Omental fat pad (tissue), 4 donors: ENCODE measurements at places on chromosomes 2 and 18.

GRCh38 chr2:169759987-169760386, 26.4 kb downstream of the KLHL23 start:
- no peak for DNase-seq

DNA sequence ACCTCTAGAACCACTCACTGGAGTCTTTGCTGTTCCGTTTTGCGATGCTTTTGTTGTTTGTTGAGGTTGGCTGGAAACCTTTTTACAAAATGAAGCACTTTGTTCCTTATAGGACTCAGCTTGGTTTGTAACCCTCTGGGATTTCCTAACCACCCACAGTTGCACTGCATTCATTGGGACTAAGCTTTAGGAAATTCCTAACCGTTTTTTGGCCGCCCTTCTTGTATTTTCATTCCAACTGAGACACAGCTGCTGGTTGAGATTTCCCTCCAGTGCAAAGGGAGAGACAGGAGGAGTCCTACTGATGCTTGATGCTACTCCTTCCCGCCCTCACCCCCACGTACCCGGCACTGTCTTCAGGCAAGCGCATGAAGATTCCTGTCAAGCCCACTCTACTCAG, 6.1 kb upstream of the DIPK1C start:
- no peak for DNase-seq

DNA sequence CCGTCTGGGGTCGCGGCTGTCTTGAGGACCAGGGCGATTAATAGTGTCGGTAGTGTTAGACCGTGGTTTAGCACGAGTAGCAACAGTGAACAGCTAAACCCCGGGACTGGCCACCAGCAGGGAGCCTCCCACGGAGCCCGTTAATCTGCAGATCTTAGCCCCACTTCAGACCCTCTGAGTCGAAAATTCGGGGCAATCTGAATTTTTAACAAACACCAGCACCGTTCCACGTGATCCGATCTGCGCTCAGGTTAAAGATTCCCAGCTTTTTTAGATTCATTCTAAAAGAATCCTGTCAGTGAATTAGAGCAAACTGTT, 479 bp upstream of the ATP5F1A start:
- no peak for DNase-seq

GRCh38 chr2:181165199-181165868, 184.9 kb downstream of the UBE2E3 start:
- no peak for DNase-seq

GRCh38 chr18:76980663-76981395, 151.8 kb downstream of the MBP start:
- DNase-seq: no peak

DNA sequence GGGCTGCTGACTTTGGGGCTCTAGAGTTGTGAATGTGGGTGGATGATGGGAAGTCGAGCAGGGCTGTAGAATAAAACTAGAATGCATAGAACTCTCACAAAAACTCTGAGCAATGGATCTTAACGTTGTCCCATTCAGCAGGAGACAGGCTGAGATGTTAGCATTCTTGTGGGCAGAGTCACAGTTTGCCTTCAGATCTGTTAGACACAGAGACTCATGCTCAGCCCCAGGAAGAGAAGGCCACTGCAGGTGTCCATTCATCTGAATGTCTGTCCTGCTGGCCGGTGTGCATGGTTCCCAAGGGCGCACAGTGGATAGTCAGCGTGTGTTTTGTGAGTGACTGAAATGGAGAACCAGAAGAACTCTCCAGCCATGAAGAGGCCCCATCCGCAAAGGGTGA, 111.3 kb downstream of the TSN start:
- no peak for DNase-seq

- no peak for DNase-seq
These were observed 260.9 kb downstream of the DSC3 start for GRCh38 chr18:30781601-30782000.

GRCh38 chr2:22377268-22377667, 1007.7 kb upstream of the KLHL29 start:
- no peak for DNase-seq

DNA sequence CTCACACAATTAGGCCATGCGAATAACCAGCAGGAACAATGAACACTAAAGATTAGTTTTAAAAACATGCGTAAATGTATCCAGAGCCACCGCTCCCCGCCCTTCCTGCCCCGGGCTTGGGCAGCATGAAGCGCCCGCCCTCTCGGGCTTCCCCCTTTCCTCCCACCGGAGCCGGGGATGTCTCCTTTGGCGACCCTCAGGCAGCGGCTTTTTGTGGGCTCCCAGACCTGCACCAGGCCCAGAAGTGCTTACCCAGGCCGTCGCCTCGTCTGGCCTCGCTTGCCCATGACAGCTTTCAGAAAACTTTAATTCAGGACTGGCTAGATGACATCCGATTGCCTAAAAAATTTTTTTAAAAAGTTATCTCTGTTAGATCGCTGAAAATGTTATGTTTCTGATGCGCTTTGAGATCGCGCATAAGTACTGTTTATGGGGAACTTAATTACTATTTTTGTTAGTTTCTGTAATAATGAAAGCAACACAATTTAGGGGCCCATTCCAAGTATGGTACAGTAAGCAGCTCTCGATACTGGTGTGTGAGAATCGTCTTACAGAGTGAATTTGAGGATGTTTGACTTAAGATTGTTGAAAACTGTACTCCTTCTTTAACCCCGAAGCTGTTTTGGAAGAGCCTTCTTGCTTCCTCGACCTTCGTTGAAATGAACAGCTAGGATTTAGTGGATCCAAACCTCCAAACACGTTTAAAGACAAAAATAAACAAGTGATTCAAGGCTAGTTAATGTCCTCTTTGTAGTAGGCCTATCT, 1.1 kb downstream of the MAP3K20 start:
- DNase-seq: peak; percentile 34

GRCh38 chr2:26581266-26581990, 59.7 kb downstream of the CIB4 start:
- no peak for DNase-seq

DNA sequence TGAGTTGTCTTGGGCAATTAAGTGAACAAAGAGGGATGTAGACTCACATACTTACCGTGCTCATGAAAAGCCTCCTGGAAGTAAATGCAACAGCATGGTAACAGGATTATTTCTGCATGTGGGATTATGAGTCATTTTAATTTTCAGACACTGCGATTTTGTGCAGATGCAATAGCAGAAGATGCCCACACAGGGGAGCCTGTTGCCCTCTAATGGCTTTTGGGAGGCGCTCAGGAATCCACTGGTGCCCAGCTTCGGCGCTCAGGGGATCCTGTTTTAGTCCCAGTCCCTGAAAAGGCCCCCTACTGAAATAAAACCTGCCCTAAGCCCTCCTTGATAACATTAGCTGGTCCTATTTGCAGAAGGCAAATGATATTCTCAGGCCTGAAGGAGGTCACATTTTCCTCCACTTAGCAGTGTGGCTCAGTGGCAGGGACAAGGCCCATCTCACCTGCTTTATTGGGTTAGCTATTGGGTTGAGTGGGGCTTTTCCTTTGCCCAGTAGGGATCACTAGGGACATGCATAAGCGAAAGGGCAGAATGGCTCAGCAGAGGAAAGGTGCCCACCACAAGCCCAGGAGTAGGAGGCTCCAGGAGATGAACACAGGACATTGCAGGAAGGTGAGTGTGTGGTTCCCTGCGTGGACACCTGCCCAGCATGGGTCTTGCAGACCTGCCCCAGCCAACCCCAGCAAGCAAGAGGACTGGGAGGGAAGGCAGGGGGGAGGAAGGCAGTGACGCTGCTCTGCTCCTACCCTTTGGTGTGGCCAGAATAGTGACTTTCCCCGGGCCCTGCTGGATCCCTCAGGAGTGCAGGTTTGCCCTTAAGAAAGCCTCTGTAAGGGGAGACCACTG, 26.5 kb upstream of the KCNS3 start:
- DNase-seq: no peak

DNA sequence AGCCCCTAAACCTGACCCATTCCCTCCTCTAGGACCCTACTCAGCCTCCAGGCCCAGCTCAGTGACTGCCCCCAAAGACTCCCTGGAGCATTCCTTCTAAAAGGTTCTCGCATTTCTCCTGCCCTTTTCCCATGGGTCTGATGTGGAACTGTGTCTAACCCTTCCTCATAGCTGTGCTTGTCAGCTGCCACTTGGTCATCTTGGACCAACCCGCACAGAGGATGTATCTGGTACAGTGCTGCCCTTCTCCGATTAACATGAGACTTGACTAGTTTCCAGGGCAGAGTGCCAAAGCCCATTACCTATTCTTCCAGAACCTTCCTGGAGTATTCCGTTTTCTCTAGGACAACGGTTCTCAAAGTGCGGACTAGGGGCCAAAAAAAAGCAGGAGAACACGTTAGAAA, 518 bp upstream of the NFU1 start:
- DNase-seq: peak; percentile 34

- DNase-seq: no peak
These were observed 141.9 kb downstream of the LYPD6B start for GRCh38 chr2:149180226-149180875.

GRCh38 chr2:29239209-29239960, 124.2 kb downstream of the CLIP4 start:
- DNase-seq: no peak

DNA sequence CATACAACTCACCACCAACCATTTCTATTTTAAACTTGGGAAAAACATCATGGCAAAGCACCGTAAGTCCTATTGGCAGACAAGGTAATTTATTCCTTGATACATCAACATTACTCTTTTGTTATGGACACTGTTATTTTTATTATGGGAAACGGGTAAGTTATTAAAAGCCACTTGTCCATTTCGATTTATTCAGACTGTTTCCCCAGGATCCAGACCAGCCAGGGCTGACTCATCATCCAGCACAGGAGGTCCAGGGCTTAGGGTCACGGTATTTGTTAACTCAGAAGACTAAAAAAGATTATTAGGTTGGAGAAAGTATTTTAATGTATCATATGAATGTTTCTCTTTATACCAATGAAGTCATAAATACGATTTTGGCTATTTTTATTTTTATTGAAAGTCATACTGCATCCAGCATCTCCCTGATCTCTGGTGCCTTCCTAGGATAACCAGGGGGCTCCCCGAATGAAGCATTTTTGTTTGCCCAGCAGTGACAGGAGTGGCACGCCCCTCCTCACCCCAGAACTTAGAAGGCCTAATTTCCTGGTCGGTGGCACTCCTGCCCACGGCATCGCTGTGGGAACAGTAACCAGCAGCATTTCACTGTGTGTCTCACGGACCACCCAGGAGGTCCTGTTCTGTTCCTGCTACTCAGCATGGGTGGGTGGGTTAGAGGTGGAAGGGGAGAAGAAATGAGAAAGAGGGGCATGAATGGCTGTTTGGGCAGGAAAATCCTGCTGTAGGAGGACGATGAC, 446.1 kb downstream of the EIPR1 start:
- no peak for DNase-seq

DNA sequence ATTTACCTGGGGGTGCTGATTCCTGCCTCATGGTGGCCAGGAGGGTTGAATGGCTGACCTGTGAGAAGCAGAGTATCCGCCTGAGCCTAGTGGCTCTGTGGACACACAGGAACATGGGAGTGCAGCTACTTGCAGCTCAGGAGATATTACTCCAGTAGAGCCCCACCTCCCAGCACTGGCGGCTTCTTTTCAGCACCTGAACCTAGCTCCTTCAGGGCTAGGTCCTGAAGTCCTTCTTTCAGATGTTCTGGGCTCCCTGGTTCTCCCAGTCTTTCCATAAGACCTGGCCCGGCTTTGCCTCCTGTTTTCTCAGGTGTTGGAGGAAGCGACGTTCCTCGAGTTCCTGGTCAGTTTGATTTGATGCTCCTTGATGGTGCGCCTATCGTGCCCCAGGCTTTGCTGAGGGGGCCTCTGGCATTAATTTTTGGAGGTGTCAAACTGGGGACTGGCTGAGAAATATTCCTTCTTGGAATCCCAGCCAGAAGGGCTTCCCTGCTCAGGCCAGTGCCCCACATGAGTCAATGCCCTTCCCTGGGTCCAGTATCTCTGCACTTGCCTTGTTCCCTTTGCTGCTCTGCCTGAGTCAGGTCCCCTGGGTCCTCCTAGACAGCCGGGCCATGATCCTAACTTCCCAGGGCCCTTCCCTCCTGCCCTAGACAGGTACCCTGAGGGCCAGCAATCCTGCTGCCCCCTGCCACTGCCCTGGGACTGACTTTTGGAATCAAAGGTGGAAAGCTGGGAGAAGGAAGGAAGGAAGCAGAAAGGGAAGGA, 110.7 kb upstream of the HAAO start:
- peak; percentile 18 for DNase-seq

DNA sequence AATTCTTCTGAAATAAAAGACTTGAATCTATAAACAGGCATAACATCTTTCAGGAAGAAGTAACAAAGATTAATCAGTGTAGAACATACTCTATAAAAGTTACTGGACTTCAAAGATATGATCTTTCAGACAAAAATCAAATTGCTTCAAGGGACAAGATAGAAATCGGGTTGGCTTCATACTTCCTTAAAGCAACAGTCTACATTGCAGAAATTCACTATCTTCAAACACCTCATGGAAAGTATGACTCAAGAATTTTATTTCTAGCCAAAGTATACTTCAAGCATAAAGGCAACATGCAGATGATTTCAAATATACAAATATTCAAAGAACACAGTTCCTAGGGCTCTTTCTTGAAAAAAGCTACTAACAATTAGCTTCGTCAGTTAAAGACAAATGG, 240.7 kb downstream of the SRBD1 start:
- DNase-seq: no peak

GRCh38 chr2:181461056-181461997, 4.1 kb downstream of the ITGA4 start:
- DNase-seq: no peak

DNA sequence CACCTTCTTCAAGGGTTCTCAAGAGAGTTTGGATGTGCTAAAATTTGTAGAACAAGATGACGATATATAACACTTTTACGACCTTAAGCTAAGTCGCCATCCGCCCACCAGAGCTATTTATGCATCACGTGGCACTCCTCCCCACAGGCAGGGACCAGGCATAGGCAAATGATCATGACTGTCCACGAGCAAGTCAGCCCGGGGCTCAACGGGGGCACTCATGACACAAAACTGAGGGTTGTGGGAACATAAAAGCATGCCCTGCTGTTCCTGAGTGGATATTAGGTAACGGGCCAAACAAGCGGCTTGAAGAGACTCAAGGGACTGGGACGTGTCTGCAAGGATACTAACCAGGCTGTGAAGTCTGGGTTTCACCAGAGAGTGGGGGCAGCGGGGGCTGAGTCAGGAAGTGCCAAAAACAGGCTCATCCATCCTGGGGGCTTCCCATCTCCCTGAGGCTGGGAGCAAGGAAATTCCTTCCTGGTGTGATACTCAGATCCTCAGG, 58.1 kb downstream of the FAM178B start:
- DNase-seq: no peak

- DNase-seq: no peak
These were observed 31.8 kb upstream of the IL1R1 start for GRCh38 chr2:102110596-102111334.

GRCh38 chr18:12455496-12455895, 47.8 kb downstream of the PRELID3A start:
- DNase-seq: no peak

- DNase-seq: no peak
These were observed 62.2 kb downstream of the GALNT14 start for GRCh38 chr2:31075941-31076590.

GRCh38 chr2:18721038-18721922, 131.9 kb upstream of the NT5C1B start:
- DNase-seq: no peak
